ENCODE measurements at places on chromosomes 7 and 10.

GRCh38 chr7:143418681-143419458 is 10.2 kb upstream of the EPHA1 start:
- DNase-seq = no peak

DNA sequence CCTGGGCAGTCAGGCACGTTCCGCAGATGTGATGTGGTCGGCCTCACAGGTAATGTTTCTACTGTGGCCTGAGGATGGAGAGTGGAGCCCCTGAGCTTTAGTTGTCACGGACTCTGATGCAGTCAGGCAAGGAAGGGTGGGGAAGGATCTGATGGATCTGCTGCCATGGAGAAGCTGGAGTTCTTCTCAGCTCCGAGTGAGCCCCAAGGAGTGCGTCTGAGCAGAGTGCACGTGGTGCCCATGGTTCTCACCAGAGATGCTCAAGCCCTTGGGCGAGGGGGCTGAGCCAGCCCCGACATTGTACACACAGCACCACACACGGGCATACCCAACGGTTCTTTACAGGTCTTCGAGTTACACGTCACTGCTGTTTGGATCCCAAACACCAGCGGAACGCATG is 192.5 kb downstream of the EBF3 start:
- DNase-seq = no peak

GRCh38 chr10:100930368-100930767 is 17.6 kb downstream of the SLF2 start:
- DNase-seq = no peak

- no peak for DNase-seq
Measured at GRCh38 chr10:51608211-51608610, 91.2 kb downstream of the CSTF2T start.

DNA sequence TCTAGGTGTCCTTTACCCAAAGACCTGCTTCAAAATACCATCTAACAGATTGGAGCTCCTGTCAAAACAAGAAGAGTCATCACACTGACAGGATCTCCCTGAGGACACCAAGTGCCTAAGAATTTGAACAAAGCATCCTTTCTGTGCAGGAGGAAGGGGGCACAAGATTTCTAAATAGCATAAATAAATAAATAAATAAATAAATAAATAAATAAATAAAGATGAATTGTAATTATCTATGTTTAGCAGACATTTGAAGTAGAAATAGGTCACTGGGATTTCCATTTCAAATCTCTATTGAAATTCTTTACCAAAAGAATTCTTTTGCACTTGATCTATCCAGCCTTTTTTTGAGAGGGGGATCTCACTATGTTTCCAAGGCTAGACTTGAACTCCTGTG is 65.3 kb downstream of the NPSR1 start:
- no peak for DNase-seq

- no peak for DNase-seq
Measured at GRCh38 chr7:126608339-126608776, 644.4 kb downstream of the GRM8 start.

- DNase-seq = no peak
Measured at GRCh38 chr10:93746844-93747284, 10.9 kb upstream of the LGI1 start.

GRCh38 chr7:110283056-110283455 is 807.9 kb upstream of the LRRN3 start:
- no peak for DNase-seq

GRCh38 chr7:28853150-28853549 is 105.0 kb downstream of the TRIL start:
- no peak for DNase-seq

DNA sequence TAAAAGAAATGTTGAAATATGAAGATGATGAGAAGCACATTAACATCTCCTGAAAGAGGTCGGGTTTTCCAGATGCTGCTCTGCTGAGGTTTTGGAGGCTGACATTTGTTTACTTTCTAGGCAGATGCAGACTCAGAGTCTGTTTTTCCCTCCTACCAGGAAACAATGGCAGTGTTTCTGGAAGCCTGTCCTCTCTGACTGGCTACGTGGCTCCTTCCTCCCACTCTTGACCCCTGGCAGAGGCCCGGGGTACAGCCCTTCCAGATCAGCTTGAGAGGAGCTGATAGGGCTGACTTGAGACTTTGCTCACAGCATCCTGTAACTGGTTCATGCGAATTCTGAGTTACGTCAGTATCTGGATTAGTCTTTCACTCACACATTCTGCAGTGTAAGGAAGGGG is 41.1 kb upstream of the IL15RA start:
- DNase-seq = no peak

- DNase-seq = no peak
Measured at GRCh38 chr10:128071417-128071782, 54.8 kb downstream of the MKI67 start.

- DNase-seq = no peak
Measured at GRCh38 chr7:130683026-130683425, 3.3 kb downstream of the TSGA13 start.

GRCh38 chr10:100109670-100110069 is 28.0 kb upstream of the CPN1 start:
- DNase-seq = no peak

DNA sequence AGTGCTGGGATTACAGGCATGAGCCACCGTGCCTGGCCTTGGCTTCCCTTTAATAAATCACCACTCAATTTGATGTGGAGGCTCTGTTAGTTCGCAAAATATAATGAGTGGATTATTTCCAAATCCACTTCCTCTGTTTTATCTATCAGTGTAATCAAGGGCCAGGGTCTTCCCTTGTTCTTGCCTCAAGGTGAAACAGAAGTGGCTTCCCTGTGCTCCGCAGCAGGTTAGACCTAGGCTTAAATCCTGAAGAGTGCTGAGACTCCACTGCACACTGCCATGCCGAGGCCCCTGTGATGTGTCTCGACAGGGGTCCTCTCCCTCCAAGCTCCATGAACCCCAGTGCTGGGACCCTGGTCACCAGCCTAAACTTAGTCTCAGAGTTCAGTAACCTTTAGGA is 59.0 kb downstream of the MDH2 start:
- no peak for DNase-seq

- DNase-seq = no peak
Measured at GRCh38 chr10:93199191-93199751, 125.6 kb downstream of the CYP26A1 start.

GRCh38 chr7:113582471-113582870 is 336.3 kb downstream of the PPP1R3A start:
- no peak for DNase-seq

DNA sequence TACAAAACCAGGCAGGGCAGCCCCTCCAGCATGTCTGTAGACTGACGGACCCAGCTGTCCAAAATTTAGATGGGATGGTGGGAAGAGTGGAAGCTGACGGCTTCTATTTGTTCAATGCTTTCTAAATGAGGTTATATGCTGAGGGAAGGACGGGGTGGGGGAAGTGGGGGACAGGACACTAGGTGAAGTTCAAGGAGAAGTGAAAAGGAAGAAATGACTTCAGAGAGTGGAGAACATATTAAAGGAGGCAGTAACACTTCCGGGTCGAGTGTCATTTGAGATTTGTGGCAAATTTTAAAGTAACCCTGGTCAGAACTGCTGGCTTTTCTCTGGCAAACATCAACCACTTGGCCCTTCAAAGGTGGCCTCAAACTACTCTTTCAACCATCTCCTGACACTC is 9.4 kb downstream of the PIP4K2A start:
- no peak for DNase-seq

- no peak for DNase-seq
Measured at GRCh38 chr10:116671274-116671926, 50.6 kb downstream of the PNLIPRP2 start.

- no peak for DNase-seq
Measured at GRCh38 chr7:8699875-8700624, 266.6 kb downstream of the NXPH1 start.

- DNase-seq = no peak
Measured at GRCh38 chr10:5959581-5960069, 17.7 kb downstream of the IL15RA start.

- DNase-seq = no peak
Measured at GRCh38 chr7:96614154-96614867, 95.3 kb downstream of the SEM1 start.

DNA sequence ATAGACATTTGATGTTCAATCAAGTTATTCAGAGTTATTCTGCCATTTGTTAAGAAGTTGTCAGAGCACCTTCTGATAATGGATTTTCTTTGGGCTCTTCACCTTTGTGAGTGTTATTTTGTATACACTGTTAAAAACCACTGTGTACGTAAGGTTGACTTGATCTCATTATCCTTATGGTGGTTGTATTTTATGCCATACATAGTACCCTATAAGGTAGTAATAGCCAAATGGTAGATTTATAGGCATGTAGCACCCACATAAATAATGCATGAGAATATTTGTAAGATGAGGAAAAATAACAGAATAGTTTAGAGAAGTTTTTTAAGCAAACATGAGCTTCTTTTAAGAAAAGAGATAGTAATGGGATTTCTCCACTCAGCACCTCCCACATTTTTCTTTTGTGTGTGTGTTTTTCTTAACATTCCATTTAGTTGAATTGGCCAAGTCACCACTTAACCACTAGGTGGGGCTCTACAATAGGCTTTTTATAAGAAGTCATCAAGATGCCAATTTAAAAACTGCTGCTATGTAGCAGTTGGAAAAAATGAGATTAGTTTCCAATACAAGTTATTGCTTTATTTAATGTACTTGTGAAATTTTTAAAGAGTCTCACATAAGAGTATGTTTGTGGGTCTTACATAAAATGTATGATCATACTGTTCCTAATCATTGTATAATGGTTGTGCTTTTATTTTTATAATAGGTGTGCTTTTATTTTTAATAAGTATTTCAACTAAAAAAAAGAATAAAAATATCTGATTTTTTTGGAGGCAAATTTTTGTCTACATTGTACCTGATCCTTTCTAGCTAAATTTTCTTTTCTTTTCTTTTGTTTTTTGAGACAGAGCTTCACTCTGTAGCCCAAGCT is 41.1 kb upstream of the STMP1 start:
- no peak for DNase-seq

- DNase-seq = no peak
Measured at GRCh38 chr10:128476845-128477244, 350.6 kb upstream of the MKI67 start.

DNA sequence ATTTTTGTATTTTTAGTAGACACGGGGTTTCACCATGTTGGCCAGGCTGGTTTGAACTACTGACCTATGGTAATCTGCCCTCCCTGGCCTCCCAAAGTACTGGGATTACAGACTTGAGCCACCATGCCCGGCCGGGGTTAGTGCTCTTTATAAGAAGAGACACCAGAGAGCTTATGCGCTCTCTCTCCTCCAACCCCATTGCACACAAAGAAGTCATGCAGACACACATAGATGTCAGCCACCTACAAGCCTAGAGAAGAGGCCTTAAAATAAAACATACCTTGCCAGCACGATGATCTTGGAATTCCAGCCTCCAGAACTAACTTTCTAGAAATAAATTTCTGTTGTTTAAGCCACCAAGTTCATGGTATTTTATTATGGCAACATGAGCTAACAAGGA is 10.0 kb upstream of the FAM53B start:
- DNase-seq = no peak

GRCh38 chr7:106462914-106463482 is 178.2 kb upstream of the NAMPT start:
- DNase-seq = no peak

- DNase-seq = no peak
Measured at GRCh38 chr10:88404133-88404532, 179.0 kb downstream of the RNLS start.

DNA sequence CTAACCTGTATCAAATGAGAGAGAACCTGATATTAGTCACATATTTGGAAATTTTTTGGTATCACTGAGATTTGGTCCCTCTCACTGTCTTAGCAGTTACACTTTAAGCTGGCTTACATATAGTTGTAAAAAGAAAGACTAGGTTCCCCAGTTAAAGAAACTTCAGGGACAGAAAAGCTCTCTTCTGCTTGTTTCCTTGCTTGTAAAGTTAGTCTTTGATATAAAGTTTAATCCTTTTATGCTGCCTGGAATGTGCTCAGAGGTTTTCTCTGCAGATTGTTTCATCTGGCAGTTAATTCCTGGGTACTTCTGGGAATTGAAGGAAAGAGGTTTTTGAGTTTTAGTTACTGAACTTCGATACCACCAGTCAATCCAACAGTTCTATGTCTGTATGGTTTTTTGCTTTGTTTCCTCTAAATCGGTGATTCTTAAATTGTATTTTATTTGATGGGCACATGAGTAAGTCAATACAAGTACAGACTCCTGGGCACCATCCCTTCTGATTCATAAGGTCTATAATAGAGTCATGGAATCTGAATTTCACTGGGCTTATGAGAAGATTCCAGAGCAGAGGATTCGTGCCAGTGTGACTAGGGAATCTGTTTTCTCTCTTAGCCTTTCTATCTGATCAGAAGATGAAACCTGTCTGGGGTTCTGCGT is 1080.9 kb upstream of the C7orf33 start:
- DNase-seq = no peak

DNA sequence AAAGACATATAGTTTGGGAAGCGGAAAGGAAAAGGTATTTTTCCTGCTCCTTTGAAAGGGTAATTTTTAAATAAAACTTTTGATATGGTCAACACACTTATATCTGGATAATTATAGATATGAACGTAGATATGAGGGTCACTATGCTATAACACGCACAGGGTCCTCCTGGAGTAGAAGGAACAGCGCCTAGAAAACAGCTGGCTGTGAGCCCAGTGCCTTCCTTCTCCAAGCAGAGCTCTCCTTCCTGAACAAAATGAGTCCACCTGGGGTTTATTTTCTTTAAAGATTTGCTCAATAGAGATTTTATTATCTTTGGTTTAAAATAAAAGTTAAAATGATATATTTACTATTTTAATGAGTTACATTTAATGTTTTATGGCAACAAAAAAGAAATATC is 13.1 kb downstream of the STEAP1 start:
- no peak for DNase-seq
